ENCODE measurements at places on chromosomes 2 and 18.

GRCh38 chr2:110888411-110888810, 156.0 kb downstream of the ACOXL start:
- no peak for DNase-seq

DNA sequence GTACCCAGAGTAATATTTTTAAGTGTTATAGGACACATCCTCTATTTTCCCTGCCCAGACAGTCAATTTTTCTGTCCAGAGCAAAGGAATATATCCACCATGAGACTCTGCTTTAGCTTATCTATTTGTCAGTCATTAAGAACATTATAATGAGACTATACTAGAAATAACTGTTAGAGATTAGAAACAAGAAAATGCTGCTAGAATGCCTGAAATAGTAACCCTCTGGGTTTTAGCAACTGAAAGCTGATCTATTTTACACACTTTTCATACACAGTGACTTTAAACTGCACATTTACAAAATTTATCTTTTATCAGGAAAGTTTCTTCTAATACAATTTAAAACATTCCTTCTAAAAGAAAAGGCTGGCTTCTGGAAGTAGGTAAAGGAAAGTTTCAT, 39.6 kb downstream of the MBD2 start:
- no peak for DNase-seq

- no peak for DNase-seq
Measured at GRCh38 chr2:6626401-6627012, 239.2 kb downstream of the CMPK2 start.

DNA sequence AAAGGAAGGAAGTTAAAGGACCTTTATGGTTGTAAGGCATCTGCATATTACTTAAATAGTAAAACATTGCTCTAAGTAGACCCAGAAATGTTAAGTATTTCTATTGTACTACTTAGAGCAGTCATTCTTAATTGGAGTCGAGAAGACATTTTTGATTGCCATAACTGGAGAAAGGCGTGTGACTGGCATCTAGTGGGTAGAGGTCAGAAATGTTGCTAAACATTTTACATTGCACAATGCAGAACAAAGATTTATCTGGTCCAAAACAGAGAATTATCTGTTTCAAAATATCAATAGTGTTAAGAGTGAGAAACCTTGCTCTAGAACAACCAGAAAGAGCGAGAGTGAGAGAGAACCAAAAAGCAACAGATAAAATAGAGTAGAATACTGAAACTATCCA, 23.3 kb upstream of the ROCK1 start:
- no peak for DNase-seq

DNA sequence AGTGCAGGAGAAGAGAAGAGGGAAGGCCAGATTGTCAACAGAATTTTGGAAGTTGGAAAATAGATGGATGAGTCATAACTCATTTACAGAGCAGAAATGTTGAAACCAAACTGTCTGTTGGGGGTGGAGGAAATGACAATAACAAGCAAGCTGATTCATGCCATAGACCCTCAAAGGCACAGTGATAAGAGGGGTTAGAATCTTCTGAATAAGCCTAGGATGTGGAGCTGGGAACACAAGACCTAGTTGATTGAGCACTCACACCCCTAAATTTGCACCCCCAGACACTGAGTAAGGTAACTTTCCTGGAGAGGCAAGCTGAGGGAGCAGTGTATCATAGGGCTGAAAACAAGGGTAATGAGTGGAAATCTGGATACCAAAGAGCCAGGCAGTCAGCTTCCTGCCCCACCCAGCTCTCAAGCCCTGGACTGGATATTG, 141.4 kb downstream of the SCG2 start:
- no peak for DNase-seq

DNA sequence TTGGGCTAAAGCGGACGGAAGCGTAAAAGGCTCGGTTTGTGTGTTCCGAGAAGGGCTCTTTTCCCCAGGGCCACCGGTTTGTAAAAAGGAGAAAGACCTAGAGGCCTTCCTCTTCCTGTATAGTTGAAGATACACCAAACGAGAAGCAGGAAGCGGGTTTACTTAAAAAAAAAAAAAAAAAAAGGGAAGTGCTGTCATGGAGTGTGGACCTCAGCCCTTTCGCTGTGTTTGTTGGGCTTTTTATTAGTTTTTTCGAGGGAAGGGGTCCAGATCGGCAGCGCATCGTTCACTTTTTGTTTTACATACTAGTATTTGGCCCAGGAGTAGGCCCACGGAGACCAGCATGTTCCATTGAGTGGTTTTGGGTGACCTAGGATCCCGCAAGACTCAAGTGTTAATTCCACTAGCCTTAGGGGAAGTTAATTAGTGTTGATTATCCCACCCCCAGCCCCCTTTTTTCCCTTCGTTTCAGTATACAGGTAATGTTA, 676 bp downstream of the ACTR2 start:
- no peak for DNase-seq
